ENCODE measurements at places on chromosomes 6 and 20.

GRCh38 chr20:7693761-7694160 is 246.5 kb downstream of the HAO1 start:
- DNase-seq = no peak

GRCh38 chr6:43915208-43915869 is 145.3 kb downstream of the VEGFA start:
- DNase-seq = no peak

GRCh38 chr6:26426691-26427450 is 13.4 kb upstream of the BTN3A3 start:
- no peak for DNase-seq

DNA sequence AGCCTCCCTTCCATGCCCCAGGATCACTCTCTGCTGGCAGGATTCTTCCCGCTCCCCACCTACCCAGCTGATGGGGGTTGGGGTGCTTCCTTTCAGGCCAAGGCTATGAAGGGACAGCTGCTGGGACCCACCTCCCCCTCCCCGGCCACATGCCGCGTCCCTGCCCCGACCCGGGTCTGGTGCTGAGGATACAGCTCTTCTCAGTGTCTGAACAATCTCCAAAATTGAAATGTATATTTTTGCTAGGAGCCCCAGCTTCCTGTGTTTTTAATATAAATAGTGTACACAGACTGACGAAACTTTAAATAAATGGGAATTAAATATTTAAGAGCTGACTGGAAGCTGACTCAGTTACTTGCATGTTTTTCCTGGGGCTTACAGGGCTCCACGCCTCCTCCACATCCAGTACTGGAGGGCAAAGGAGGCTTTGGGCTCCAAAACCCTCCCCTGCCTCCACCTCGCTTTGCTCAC is 24.3 kb upstream of the FANCE start:
- no peak for DNase-seq

GRCh38 chr6:4965562-4966389 is 38.1 kb downstream of the RPP40 start:
- DNase-seq = no peak
